Mammary epithelial cell (primary cell): ENCODE measurements at places on chromosomes 3 and 15.

- no peak for DNase-seq
Observed at GRCh38 chr3:71225951-71226564, 357.5 kb downstream of the FOXP1 start.

GRCh38 chr15:77059786-77060361 is 11.0 kb downstream of the TSPAN3 start:
- no peak for DNase-seq

DNA sequence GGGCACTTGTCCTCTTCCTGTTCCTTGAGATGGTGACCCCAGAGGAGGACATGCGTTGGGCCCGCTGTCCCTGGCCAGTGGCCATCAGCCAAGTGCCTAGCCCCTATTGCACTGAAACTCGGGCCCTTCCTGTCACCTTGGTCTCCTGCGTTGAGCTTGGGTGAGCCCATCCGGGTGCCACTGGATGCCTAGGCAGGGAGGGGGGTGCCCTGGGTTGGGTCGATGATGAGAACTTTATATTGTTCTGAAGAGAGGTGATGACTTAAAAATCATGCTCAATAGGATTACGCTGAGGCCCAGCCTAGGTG is 221.8 kb downstream of the SNRPN start:
- DNase-seq, result no peak

DNA sequence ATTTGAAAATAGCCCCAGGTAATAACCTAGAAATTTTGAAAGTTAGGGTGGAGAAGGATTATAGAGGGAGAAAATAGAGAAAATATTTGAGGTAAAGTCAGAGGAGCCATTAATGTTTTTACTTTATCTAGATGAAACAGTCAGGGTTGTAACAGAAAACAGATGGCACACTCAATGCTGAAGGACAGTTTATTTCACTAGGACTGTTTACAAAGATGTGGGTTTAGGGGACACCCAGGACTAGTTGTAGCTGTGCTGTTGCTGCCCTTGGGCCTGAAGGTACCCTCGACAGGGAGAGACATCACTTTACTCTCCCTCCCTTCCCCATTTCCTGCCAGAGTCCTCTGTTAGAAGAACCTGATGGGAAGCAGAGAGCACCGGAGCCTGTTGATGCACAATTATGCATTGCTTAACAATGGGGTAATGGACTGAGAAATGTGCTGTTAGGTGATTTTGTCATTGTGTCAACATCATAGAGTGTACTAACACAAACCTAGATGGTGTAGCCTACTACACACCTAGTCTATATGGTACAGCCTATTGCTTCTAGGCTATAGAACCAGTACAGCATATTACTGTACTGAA is 103.8 kb downstream of the GALK2 start:
- DNase-seq, result no peak

DNA sequence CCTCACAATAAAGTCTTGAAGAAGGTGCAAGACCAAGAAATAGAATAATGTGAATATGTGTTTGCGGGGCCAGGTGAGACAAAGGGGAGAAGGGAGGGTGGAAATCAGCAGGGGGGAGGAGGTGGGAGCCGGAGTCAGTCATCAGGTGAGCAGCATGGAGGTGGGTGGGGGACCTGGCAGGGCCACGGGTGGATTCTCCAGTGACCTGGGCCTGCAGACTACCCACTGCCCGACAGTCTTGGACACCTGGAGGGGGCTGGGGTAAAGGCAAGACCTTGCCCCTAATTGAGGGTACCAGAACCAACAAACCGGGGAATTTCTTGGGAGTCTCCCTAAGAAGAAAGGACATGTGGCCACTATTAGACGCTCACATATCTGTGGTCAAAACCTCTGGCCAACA is 95.8 kb downstream of the CHSY1 start:
- DNase-seq, result no peak

DNA sequence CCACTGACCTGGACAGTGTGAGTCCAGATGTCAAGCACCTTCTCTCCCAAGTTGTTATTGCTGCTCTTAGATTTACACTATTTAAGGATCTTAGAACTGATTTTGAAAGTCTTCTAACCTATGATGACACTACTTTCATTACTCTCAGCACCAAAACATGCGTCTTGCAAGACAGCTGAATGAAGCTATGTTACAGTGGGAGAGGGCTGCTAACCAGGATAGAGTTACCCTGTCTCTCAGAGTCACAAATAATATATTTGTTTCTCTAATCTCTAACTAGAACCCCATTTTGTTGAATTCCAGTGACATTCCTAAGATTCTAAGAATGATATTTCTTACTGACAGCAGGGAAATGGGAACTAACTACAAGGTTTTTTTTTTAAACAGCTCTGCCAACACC is 455.5 kb downstream of the MAGI1 start:
- no peak for DNase-seq

- no peak for DNase-seq
Observed at GRCh38 chr3:16917256-16917935, 32.6 kb downstream of the PLCL2 start.

DNA sequence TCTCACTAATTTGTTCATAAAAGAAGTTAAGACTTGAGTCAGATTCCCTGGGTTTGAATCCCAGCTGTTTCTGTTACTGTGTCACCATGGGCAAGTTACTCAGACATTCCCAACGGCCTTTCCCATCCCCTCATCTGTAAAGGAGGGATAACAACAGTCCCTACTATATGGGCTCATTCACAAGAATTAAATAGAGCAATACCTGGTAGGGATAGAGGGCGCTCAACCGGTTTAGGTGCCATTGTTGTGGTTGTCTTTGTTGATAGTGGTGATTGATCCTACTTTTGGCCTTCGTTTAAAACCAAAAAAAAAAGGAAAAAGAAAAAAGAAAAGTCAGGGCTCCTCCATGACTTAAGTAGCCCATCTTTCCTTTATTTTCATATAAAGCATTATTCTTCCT is 563.1 kb downstream of the GRM7 start:
- no peak for DNase-seq

- no peak for DNase-seq
Observed at GRCh38 chr3:125213946-125214542, 1.5 kb upstream of the SLC12A8 start.

DNA sequence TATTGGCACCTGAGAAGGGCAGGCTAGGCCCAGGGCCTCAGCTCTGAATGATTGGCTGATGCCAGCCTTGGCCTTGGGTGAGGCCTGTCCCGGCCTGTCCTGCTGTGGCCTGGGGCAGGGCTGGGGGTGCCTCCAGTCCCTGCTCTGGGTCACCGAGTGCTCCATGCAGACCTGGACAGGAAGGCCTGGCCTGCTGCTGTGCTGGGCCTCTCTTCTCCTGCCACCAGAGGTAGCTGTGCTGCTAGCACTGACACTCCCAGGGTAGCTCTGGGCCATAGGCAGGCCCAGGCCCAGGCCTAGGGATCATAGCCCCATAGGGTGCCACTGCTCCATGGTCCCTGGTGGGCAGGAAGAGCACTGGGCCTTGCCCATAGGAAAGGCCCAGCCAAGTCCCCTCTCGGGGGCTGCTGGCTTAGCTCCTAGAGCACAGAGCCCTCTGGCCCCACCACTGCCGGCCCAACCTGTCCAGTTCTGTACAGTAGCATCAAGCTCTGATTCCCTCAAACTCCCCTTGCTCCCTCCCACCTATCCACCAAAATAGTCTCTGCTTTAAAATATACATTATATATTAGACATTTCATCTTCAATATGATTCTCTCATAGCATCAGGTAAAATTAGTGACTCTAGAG is 18.2 kb downstream of the ABTB1 start:
- DNase-seq, result peak; percentile 66

- DNase-seq, result no peak
Observed at GRCh38 chr15:78107471-78107870, 15.1 kb downstream of the SH2D7 start.

- no peak for DNase-seq
Observed at GRCh38 chr15:89122505-89123180, 34.4 kb downstream of the ABHD2 start.
